ENCODE measurements at places on chromosomes 5 and 9.

GRCh38 chr5:106873568-106873967, 797.2 kb downstream of the EFNA5 start:
- no peak for DNase-seq

- no peak for DNase-seq
These were observed 438.6 kb downstream of the AGTPBP1 start for GRCh38 chr9:85302938-85303756.

DNA sequence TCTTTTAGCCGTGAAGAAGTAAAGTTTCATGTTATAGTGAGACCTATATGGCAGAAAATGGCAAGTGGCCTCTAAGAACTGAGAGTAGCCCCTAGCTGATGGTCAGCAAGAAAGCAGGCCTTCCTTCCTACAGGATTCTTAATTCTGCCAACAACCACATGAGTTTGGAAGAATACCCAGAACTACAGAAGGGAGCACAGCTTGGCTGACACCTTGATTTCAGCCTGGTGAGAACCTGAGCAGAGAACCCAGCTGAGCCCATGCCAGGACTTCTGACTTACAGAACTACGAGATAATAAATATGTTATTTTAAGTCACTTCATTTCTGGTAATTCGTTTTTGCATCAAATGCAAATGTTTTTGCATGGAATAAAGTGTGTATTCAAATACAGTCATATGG, 5.9 kb upstream of the FBXL17 start:
- no peak for DNase-seq

- no peak for DNase-seq
These were observed 31.1 kb downstream of the FBXO38 start for GRCh38 chr5:148414833-148415232.

DNA sequence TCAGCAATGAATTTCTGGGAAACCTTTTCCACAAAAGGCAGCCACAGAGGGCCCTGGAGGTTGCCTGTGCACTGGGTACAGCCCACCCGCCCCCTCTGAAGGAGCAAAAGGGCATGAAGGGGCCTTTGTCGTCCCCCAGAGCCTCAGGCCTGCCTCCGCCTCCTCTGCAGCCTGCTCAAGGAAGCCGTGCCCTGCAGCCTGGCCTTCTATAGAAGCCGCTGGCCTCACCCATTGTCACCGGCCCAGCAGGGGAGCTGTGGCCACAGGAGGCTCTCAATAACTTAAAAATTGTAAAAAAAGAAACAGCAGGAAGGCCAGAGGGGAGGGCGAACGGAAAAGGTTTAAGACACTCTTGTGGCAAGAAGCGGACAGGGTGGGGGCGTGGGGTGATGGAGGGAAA, 213.3 kb downstream of the IRX2 start:
- no peak for DNase-seq

DNA sequence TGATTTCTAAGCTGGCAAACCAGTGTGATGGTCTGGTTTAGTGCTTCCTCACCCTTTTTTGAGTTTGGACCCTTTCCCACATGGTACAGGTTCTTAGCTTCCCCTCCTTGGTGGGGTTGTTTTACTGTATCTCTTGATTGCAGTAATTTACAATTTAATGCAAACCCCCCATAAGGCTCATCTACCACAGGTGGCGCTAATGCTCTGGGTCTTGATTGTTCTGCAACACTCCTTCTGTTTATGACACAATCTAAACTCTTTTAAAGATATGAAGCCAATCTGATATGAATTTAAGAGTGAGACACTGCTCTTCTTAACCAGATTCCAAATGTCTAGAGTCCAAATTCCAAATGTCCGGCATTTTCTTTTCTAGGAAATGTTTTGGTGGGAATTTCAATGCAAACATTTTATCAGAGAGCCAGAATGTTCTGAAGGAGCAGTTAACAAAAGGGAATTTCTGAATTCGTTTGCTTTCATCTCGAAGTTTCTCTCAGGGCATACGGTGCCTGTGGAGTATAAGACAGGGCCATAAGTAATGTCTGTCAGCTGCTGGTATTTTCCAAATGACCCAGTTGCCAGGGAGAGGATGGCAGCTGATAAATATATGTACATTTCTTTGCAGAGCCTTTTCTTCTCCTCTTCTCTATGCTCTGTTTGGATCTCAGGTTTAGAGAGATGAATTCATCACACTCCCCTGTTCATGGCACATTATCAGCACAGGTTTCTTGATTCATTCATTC, 246.8 kb downstream of the ARHGAP26 start:
- no peak for DNase-seq

- no peak for DNase-seq
These were observed 26.6 kb upstream of the PIP5K1B start for GRCh38 chr9:68678430-68678829.

- DNase-seq, result no peak
These were observed 16.9 kb downstream of the PRRX2 start for GRCh38 chr9:129682381-129682780.

DNA sequence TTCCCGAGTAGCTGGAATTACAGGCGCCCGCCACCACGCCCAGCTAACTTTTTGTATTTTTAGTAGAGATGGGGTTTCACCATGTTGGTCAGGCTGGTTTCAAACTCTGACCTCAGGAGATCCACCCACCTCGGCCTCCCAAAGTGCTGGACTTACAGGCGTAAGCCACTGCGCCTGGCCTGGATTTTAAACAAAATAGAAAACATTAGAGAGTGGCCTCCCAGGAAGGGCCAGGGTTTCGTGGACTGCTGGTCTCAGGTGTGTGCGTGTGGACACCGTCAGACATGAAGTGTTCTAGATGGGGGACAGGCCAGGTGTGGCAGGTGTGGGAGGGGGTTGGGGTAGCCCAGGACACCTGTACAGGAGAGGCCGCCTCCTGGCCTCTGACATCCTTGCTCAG, 7.0 kb upstream of the GBGT1 start:
- no peak for DNase-seq

DNA sequence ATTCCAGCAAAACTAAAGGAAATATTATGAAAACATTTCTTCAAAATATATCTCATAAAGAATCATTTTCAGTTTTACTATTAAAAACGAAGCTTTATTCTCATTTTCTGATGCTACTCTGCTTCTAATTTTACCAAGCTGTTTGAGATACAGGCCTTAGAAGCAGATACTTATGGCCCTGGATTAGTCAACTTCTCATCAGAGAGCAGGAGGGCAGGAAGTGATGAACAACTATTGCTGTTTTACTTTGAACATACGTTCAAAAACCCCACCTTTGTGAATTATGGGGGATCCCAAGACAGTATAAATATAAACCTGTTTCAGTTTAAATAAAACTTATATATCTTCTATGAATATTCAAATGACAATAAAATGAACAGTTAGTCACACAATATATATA, 16.0 kb downstream of the MPDZ start:
- DNase-seq, result no peak

All from brain pericyte (primary cell).